ENCODE measurements at places on chromosomes 1 and 21. TPM values are rescaled to one million over a fixed set of nuclear protein-coding genes. Genes with fewer than 3 reads are reported as not detected.

DNA sequence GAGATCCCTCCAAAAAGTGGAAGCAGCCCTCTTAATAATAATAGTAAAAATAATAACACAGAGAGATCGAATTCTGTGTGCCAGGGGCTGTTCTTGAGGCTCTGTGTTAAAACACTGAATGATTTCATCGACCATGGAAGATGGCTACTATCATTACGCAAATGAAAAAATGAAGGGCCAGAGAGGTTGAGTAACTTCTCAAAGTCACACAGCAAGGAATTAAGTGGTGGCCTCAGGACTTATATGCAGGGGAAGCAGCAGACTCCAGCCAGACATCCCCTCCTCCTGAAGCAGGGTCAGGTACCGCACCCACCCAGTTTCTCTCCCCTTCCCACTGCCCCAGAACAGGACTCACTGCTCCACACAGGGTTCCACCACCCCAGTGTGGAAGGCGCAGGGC, 40.1 kb downstream of the SYF2 start:
- no peak for DNase-seq

- no peak for DNase-seq
Measured at GRCh38 chr1:38812981-38813380, 46.6 kb downstream of the RRAGC start.

- no peak for DNase-seq
Measured at GRCh38 chr1:20061866-20062265, 8.1 kb upstream of the PLA2G5 start.

- DNase-seq, result no peak
Measured at GRCh38 chr1:193471981-193472380, 285.6 kb upstream of the B3GALT2 start.

DNA sequence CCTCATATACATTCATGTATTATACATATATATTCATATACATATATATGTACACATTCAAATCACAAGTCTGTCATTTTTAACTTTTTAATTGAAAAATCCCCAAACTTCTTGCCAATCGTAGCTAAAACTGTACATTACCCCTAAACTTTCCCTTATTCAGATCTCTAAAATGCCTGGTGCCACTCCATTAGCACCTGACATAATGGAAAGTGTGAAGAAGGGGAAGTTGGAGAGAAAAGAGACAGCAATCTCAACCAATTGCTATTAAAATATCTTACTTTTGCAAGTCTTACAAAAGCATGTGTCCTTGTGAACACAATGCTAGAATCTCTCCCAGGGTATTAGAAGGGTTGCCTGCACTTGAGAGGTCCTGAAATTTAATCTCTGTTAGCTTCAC, 22.7 kb upstream of the PRKACB start:
- DNase-seq, result no peak

- DNase-seq, result no peak
Measured at GRCh38 chr1:201636510-201636971, 97.6 kb downstream of the NAV1 start.

- no peak for DNase-seq
Measured at GRCh38 chr1:30991862-30992606, 73.5 kb downstream of the PUM1 start.

- no peak for DNase-seq
Measured at GRCh38 chr1:89552471-89553081, 27.9 kb downstream of the LRRC8B start.

DNA sequence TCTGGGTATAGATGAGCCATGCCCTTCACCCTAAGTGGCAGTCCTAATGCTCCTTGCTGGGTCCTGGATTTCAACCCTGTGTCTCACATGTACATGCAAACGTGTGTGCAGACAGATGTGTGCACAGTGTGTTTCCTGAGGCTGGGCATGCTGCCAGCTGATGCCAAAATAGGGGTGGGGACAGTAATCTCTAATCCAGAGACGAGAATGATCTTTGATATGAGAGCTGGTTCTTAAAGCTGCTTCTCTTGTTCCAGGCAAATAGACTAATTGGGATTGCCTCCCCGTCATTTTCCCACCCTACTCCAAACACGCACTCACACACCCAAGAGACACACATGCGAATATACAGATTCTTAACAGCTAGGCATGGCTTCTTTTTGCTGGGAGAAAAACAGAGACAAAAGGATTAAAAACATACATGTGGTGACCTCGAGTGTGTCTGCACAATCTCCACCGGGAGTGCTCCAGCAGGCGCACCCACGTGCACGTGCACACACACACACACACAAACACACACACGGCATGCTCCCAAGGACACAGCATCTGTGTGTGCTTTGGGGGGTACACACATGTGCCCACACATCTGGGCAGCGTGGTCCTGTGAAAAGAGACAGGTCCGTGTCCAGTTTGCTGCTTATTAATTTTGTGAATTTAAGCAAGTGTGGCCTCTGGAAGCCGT, 102.1 kb upstream of the ZBTB40 start:
- no peak for DNase-seq

DNA sequence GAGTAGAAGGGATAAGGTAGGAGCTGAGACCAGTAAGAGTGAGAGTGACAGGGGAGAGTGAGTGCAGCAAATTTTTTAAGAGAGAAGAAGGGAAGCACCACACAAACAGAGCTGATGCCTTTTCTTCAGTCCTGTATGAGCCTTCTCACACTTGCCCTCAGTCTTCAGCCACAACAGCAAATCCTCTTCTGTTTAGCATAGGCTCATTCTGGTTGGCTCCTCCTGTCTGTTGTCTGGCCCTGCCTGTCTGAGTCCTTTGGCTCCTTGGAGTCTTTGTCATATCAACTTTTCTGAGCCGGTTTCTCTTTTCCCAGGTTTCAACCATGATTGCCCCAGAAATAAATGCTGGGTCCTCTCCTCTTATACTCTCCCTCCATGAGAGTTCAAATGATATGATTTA, 12.7 kb upstream of the CASQ1 start:
- DNase-seq, result no peak

- DNase-seq, result no peak
Measured at GRCh38 chr1:41789661-41790330, 128.9 kb downstream of the HIVEP3 start.

GRCh38 chr1:242412921-242413320, 111.6 kb downstream of the PLD5 start:
- DNase-seq, result no peak

GRCh38 chr1:94259635-94260289, 22.4 kb upstream of the ARHGAP29 start:
- no peak for DNase-seq

DNA sequence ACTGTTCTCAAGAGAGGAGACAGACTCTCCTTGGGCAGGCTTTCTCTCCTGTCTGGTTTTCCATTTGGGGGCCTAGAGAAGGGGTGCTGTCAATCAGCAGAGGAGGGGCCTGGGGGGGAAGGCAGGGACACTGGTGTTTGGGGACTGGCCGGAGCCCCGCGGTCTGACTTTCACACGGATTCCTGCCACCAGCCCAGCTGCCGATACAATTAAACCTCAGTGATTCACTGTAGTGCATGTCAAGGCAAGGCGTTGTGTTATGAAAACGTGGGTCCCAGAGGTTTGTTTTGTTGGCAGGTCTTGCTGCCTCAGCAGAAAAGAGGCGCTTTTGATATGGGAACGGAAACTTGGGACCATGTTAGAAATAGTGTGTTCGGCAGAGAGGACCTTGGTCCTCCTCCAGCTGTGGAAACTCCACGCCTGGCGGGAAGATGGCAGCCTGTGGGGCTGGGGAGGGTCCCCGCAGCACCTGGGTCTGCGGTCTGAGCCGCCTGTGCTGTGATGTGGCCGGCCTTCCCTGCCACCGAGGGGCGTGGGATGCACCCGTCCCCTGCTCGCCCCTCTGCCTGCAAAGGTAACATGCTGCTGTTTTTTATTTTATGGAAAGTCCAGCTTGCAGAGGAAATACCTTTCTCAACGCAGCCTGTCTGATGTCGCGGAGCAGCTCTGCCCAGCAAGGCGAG, 47.6 kb downstream of the SPSB1 start:
- DNase-seq, result no peak

- DNase-seq, result no peak
Measured at GRCh38 chr1:172885411-172885810, 165.3 kb downstream of the TNFSF18 start.

DNA sequence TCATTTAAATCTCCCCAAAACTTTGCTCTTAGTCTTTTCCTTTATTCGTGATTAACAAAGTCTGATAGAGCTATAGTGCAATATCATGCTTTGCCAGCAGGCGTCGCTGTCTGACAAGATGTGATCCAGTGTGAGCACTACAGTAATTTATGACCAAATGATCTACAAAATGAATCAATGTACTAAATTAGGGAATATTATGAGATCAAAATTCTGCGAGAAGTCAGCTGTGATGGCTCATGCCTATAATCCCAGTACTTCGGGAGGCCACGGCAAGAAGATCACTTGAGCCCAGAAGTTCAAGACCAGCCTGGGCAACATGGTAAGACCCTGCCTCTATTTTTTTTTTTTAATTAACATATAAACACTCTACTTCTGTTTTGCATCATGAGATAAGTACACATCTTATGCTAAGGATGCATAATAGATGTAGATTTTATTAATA, 3.6 kb upstream of the SPSB1 start:
- DNase-seq, result peak; percentile 94

DNA sequence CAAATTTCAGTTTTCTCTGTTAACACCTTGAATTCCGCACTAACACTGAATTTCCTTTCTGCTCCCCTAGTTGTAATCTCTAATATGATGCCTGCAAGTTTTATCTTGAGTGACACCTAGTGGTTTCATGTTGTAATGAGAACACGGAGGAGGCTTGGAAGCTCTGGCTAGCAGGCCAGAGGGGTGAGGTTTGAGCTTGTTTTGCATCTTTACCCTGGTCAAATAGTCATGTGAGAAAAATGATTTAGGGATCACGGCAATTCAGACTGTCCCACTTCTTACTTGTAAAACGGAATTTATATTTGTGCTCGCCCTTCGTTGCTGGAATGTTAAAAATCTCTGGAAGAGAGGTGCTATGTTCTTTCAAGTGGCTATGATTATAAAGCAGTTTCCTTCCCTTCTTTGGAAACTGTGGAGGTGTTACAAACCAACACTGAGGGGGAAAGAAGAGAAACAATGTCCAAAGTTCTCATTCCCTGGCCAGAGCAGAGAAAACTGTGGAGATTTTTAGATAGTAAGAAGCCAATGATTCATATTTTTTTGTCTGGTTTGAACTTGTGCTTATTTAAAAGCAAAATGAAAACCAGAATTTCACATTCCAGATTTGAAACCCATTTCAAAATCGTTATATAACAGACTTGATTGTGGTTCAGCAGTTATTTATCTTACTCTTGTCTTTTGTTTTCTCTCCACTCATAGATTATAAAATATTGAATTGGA, 5.3 kb upstream of the MROH9 start:
- peak; percentile 73 for DNase-seq

DNA sequence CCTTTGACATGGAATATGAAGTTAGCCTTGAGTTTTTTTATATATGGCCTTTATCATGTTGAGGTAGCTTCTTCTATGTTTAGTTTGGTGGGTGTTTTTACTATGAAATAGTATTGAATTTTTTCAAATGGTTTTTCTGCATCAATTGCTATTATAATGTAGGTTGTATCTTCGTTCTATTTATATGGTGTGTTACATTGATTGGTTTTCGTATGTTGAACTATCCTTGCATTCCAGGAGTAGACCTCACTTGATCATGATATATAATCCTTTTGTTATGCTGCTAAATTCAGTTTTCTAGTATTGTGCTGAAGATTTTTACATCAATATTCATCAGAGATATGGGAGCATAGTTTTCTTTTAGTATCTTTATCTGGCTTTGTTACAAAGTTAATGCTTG, 55.8 kb downstream of the C1orf198 start:
- no peak for DNase-seq

GRCh38 chr1:115469703-115470476, 131.8 kb upstream of the NGF start:
- DNase-seq, result peak; percentile 74

- no peak for DNase-seq
Measured at GRCh38 chr21:29789393-29789792, 150.4 kb downstream of the GRIK1 start.

DNA sequence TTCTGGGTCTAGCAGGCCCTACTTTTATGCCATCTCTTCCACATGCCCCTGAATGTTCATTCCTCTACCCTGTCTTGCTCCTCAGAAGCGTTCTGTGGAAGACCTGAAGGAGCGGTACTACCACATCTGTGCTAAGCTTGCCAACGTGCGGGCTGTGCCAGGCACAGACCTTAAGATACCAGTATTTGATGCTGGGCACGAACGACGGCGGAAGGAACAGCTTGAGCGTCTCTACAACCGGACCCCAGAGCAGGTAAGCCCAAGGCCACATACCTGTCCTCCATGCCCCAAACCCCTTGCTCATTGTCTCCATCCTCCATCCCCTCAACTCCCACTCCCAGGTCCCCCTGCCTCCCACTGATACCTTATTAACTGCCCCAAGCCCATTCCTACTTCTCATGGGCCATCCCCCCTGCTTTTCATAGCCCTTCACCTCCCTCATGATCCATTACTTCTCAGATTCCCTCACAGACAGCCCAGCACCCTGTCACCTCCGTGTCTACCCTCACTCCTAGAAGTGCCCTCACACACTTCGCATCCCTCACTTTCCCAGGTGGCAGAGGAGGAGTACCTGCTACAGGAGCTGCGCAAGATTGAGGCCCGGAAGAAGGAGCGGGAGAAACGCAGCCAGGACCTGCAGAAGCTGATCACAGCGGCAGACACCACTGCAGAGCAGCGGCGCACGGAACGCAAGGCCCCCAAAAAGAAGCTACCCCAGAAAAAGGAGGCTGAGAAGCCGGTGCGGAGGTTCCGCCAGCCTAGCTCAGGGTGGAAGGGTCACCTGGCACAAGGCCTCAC, 5.4 kb downstream of the DMAP1 start:
- no peak for DNase-seq

- no peak for DNase-seq
Measured at GRCh38 chr1:200674838-200675587, 5.3 kb upstream of the DDX59 start.

GRCh38 chr1:151881479-151881878, 27.8 kb downstream of the THEM4 start:
- DNase-seq, result no peak

GRCh38 chr21:43805275-43805800, 16.0 kb downstream of the RRP1 start:
- DNase-seq, result no peak

- DNase-seq, result no peak
Measured at GRCh38 chr1:29673228-29673500, 436.8 kb downstream of the PTPRU start.

DNA sequence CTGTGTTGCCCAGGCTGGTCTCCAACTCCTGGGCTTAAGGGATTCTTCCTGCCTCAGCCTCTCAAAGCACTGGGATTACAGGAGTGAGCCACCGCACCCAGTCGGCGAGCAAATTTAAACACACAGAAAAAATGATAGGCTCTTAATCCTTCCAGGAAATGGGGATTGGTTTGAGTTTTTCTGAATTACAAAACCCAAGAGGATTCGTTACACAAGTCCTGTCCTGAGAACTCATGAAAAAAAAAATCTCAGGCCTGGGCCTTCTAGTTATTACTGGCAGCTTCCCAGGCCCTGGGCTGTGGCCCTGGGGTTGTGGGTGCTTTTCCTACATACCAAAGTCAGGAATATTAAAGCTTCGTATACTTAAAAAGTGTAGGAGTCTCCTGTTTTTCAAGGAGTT, 6.3 kb upstream of the IFNGR2 start:
- DNase-seq, result no peak

- no peak for DNase-seq
Measured at GRCh38 chr1:212537610-212538009, 71.0 kb upstream of the ATF3 start.

Gene SLC5A9
- total RNA-seq, result not detected

Gene OR2W3
- 0.21 TPM for total RNA-seq

Gene GUCA2B
- not detected for total RNA-seq

Gene KIAA0319L
- 35.2 TPM for total RNA-seq

Gene NTPCR
- total RNA-seq, result 30.5 TPM

Gene TTC4
- 41.6 TPM for total RNA-seq

Gene OPRD1
- total RNA-seq, result not detected

Gene SPRR1B
- total RNA-seq, result not detected

Gene CTSE
- not detected for total RNA-seq

Gene GPR61
- not detected for total RNA-seq

Gene GUCA2A
- total RNA-seq, result not detected
